ENCODE measurements at places on chromosomes 12 and 14.

DNA sequence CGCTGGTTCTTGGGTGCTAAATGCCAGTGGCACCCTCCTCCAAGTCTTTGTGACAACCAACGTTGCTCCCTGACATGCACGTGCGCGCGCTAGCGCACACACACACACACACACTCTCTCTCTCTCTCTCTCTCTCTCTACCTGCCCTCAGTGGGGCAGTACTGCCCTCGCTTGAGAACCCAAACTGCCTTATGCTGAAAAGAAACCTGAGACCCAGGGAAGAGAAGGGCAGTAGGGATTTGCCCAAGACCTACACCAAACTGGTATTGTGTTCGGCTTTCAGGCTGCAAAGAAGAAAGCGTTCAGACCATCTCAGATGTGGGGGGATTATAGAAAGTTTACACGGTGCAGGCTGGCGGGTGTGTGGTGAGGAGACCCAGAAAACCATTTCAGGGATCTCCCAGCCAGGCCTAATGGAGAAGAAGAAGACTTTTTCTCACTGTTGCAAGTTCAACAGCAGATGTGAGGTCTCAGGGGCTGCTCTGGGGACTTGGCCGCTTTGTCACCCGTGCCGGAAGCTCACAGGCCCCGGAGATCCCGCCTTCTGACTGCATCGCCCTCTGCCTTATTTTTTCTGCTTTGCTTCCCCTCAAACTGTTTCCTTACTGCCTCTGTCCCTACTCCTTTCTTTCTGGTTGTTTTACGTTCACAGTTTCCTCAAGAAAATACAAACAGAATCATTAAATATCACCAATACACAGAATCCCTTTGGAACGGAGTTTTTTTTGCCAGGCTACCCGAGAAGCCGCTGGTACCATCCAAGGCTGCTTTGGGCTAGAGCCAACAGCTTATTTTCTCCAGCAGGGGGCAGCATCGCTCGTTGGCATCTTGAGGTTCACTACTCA lies 82.4 kb downstream of the PPM1A start:
- DNase-seq: peak; percentile 13

DNA sequence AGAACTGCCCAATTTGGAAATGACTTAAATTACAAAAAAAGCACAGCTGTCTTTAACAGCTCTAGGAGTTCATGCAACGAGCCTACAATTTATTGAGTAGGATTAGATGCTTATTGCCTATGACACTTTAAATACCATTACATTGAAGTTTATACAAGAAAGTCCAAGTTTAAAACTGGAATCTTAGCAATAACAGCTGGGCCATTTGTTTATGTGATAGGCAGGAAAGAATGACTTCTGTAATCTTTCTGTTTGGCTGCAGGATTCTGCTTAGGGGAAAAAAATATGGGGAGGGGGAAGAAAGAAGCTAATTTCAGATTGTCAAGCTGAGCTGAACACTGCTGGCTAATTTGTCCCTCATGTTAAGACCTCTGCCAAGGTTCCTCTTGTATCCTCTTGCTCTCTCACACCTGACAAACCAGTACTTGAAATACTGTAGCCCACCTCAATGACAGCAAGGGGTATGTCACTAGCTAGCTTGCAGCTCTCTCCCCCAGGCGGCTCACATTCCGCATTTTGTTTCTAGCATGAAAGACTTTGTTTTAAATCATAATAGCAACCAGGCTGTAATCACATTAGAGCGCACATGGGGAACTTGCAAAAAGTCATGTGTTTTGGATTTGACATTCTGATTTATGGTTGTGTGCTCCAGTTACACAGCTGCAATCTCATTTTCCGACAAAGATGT lies 384.8 kb downstream of the BMP4 start:
- no peak for DNase-seq

GRCh38 chr14:93027810-93028723 lies 87.7 kb downstream of the ITPK1 start:
- DNase-seq: no peak

DNA sequence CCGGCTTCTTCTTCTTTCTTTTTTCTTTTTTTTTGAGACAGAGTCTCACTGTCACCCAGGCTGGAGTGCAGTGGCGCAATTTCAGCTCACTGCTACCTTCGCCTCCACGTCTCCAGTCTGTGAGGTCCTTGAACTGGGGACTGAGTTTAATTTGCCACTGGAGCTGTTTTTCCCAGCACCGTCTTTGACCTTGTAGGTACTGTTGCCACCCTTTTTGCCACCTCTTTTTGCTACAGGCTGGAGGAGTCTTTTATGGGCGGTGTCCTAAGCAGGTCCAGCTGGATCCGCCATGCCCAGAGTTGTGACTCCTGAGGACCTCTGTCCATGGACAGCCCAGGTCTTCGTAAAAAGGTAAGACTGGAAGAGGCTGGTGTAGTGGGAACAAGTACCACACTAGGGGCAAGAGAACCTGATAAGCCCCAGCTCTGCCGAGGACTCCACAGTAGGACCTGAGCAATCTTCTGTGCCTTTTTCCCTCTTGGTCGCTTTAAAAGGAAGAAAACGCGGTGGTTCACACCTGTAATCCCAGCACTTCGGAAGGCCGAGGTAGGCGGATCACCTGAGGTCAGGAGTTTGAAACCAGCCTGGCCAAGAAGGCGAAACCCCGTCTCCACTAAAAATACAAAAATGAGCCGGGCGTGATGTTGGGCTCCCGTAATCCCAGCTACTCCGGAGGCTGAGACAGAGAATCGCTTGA lies 946 bp downstream of the RNU4-2 start:
- no peak for DNase-seq

GRCh38 chr12:44847888-44848702 lies 28.0 kb downstream of the NELL2 start:
- no peak for DNase-seq

DNA sequence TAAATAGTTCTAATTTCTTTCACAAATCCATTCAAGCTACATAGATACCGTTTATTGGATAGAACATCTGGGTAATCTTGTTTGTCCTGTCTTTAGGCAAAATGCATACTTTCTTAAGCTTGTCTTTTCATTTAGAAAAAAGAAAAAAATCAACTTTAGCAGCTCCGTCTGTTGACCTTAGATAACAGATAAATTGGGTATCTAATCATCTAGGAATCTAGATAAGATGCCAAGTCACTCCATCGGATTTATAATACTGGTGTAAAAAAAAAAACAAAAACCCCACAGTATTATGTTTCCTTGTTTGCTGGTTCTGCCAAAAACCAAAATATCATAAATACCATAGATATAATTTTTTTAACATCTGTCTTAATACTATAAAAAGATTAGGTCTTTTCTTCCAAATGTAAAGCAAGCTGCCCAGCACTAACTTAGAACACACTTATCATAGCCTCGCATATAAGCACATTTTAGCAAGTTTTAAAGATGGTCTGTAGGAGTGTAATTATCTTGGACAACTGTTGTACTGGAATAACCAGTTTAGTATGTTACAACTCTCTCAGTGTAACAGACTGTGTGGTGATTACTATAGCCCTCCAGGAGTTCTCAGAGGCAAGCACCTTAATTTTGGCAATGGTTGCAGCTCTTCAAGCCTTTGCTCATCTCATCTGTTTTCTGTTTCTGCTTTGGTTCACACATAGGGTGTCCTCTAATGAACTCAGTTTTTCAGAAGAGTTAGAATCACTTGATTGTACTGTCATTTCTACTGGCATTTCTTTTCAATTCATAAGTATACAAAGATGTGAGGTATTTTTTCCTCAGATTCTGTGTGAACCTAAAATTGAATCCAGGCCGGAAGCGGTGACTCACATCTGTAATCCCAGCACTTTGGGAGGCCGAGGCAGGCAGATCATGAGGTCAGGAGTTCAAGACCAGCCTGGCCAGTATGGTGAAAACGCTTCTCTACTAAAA lies 83.1 kb downstream of the ANO6 start:
- no peak for DNase-seq

- DNase-seq: no peak
Observed at GRCh38 chr12:71763677-71764379, 9.2 kb downstream of the RAB21 start.

- no peak for DNase-seq
Observed at GRCh38 chr12:103578926-103579325, 8.1 kb upstream of the STAB2 start.
